Activated naive CD4-positive, alpha-beta T cell treated with anti-CD3 and anti-CD28 coated beads, Interleukin-2, amount 50 U/mL, for 16 hours (primary cell): ENCODE measurements at places on chromosomes 6 and 20.

DNA sequence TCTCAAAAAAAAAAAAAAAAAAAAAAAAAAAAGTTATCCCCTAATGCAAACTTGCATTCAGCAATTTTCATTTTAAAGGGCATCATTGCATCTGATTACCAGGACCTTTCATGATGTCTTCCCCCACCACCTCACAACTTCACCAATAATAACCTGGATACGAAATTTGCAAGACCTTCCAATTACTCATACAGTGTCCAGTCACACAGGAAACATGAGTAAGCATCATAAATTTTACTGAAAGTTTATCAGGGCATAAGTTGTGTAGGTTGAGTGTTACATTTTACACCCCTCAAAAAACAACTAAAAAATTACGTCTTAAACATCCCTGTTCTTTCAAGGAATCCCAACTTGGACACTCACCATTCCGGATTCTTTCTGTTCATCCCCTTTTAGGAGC lies 79.1 kb upstream of the ANKEF1 start:
- DNase-seq: no peak

DNA sequence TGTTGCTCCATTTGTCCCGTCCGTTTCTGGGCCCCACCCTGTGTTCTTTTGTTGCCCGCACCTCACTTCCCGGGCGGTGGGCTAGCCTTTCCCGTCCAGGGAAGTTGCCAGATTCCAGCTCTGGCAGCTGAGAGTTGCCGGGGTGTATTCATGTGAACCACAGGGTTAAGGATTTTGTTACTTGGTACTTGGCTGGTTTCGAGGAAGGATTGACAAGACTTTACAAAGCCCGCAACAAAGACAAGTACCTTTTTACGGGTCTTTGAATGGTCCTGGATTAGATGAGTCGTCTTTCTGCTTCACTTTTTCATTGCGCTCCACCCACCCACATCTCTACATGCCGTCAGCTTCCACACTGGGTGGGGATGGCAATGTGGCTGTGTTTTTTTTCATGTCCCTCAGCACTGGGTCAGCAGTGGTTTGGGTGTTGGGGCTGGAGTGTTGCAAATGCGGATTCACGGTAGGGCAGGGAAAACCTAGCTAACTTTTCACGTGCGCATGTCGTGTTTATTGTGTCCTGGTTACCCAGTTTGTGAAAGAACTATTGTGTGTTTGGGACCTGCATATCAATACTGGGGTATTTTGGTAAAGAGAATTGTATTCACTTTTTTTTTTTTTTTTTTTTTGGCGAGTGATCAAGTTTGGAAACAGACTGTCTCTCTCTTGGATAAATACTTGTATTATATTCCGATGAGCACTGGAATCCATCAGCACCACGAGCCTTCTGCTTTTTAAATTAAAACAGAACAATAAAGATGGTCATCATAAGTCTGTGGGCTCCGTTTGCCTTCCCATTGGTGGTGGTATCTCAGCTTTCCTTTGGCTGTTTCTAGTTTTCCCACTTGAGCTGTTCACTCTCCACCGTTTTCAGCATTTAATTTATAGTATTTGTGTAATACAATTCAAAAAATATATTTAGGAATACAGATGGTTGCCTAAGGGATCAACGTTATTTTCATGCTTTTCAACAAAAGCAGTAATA lies 1.2 kb downstream of the DUSP22 start:
- peak; percentile 51 for DNase-seq

GRCh38 chr20:51431321-51431720 lies 111.2 kb downstream of the NFATC2 start:
- DNase-seq: no peak

DNA sequence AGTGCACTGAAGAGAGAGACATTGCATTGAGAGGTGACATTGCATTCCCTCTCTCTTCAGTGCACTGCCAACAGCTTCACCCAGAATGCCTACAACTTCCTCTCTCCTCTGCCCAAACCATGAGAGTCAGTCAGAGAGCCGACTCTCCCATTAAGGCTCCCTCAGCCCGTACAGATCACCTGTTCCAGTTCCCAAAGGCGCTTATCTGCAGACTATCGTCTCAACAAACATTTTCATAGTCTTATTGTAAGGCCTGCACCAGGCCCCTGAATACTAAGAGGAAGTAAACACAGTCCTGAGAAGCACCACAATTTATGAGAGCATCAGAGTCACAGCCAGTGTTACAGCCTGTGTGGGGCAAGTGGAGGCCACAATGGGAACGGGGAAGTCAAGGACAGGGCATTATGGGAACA lies 53.7 kb downstream of the GFOD1 start:
- DNase-seq: no peak

- no peak for DNase-seq
These were observed 14.6 kb upstream of the AFDN start for GRCh38 chr6:167812088-167812487.

DNA sequence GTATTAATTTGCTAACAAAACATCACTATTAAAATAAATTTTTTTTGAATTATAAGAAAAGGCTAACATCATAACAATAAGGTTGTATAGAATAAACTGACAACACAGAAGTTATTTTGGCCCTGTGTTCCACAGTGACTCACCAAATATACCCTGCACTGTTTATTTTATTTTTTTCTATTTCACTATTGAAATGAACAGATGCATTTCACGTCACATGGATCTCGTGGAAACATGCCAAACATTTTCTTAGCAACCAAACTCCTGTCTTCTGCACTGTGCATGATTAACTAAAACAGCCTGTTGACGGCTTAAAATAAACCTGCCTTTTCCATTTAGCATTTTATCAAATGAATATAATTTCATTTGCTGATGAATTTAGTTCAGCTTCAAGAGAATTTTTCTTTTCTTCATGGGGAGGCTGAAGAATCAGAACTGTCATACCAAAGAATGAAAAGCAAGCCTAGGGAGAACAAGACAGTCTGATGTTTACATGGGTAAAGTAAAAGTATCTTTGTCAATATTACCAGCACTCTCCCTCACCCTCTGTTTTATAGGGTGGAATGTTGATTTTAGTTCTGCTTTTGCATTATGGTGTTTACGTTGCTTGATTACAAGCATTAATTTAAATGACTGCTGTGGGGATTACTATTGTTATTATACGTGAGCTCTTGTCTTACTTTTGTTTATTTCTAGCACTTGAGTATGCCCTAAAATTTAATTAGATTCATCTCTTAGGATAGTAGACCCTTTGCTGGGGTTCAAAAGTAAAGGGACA lies 115.3 kb downstream of the LCA5 start:
- no peak for DNase-seq

GRCh38 chr6:135972150-135972549 lies 120.6 kb downstream of the PDE7B start:
- DNase-seq: no peak

- peak; percentile 69 for DNase-seq
These were observed 348 bp upstream of the AFDN start for GRCh38 chr6:167826230-167826895.

GRCh38 chr20:64161356-64162238 lies 2.7 kb upstream of the MYT1 start:
- peak; percentile 26 for DNase-seq

DNA sequence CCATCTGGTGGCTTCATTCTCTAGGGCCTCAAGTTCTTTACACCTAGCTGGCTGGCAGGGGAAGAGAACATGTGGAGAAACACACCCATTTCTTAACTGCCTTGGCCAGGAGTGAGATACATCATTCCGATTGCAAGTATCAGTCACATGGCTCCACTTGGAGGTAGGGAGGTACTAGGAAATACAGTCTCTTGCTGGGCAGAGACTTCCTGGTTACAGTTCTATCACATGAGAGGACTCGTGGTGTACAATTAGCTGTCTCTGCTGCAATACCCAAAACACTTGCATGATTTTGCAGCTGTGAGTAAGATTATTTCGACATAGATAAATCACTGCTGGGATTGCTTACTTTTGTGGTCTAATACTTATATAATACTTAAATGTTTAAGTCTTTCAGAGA lies 51.1 kb downstream of the GTF2H5 start:
- no peak for DNase-seq

GRCh38 chr20:17852323-17852722 lies 116.3 kb downstream of the SNX5 start:
- DNase-seq: no peak

- peak; percentile 72 for DNase-seq
These were observed at the start of gene OGFR for GRCh38 chr20:62804627-62805154. Gene OGFR (plus strand): TSS chr20:62804835. CDS start chr20:62804860, 25 bp downstream.

DNA sequence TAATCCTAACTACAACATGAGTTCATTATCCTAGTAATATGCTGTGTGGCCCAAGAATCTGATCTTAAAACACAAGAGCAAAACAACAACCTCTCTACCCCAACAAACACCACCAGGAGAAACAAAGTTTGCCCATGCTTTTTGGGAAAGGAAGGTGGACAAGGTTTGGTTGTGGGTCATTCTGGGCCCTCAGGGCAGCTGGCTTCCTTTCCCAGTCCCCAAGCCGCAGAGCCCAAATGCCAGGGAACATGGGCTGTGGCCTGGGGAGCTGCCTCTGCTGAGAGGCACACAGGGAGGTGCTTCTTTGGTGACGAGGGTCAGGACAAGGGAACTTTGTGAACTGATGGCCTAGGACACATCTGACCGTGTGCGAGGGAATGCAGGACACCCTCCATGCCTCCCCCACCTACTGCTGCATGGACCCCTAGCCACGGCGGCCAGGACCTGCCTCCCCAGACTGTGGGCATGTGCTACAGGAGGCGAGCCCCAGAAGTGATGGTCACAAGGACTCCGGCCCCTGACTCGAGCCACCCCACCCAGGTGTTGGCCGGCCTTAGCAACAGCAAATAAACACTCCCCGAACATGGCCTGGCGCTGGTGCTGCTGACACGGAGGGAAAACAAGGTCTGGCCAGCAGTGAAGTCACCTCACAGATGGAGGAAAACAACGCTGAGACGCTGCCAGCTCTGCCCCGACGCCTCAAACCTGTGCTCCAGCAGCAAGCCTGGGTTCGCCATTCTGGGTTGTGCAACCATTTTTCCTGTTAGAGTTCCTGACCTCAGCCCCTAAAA lies 55.6 kb downstream of the RRBP1 start:
- no peak for DNase-seq

- no peak for DNase-seq
These were observed 12.2 kb upstream of the TRPC4AP start for GRCh38 chr20:35104685-35105295.

DNA sequence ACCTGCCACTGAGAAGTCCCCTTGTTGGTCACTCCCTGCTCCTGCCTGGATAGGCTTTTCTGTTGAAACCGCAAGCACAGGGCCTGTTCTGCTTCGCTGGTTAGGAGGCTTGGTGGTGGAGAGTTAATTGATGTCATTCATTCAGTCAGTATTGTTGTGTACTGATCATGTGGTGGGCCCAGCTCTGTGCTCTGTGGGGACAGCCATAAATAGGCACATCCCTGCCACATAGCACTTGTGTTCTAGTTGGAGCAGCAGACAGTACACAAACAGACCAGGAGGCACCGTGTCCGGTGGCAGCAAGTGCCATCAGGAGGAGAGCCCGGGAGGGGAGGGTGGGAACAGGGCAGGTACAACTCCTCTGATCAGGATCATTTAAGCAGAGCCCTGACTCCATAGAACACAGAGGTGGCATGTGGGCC lies 155.2 kb upstream of the INSM1 start:
- DNase-seq: no peak

DNA sequence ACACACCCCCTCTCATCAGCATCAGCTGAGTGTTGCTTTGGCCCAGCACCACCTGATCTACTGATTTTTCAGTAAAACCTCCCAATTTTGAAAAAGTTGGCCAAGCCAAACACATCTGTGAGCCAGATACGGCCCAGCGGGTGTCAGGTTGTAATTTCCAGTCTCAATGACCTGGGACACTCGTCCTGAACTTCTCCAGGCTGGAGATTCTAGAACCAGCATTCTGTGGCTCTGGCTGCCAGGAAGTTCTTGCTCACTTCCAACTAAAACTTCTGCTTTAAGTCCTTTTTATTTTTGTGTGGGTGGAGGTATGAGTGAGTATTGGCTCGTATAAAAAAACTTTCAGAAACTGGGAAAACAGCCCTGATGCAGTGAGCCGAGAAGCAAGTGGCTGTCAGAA lies 5.1 kb downstream of the KIAA1755 start:
- no peak for DNase-seq

DNA sequence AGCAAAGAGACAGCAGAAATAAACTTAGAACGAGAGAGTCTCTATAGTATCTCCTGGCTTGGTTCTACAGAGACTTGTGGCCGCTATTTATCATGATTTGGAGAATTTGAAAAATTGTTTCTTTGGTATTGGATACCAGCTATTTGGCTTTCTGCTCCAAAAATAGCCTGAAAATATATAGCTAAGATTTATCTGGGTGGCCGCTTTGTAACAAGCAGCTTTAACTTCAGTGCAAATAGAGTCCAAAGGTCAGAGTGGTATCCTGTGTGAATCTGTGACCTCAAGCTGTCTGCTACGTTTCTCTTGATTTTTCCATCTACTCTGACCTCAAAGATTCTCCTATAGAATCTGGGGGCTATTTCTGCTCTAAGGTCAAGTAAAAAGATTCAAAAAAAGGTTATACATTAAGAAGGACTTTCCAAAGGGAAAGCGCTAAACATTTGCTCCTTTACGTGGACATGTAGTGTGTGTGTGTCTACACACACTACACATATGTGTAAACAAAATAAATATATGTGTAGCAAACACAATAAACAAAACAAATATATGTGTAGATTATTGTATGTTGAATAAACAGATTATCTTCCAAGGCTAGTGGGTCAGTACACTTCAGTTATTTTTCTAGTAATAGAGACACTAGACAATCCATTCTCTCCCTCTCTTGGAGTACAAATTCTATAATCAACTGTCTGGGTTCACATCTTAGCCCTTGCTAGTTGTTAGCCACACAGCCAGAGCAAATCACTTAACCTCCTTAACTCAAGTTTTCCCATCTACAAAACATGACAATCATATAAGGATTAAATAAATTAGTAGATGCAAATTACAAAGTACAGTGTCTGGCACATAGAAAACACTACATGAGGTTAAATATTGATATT lies 40.8 kb downstream of the CHD6 start:
- no peak for DNase-seq

- no peak for DNase-seq
These were observed 109.7 kb upstream of the GMDS start for GRCh38 chr6:2355150-2355549.

GRCh38 chr6:14046476-14047068 lies 71.0 kb upstream of the CD83 start:
- DNase-seq: peak; percentile 41

DNA sequence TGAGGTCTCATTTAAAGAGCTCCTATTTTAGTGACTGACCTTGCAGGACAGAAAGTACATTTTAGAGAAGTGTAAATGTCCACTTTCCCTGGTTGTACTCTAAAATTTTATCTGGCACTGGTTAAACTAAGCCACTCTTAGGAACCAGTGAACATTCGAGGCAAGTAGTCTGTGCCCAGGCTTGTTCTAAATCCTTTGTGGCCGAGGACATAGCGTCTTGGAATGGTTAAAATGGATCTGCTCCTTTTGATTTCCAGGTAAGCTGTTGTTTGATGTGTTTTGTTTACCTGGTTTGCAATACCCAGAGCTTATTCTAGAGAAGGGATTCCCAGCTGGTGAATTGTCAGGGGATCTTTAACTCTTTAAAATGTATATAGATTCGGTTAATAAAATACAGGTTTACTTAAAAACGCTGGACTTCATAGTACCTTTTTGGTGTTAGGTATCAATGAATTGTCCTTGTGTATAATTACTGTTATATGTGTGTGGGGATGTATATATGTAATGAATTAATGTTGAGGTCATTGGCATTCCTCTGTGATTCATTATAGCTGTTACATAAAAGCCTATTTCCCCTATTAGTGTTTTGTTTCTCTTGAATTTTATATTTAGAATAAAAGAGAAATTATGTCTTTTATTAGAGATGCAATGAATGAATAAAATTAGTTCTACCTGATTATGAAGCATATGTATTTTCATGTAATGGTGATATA lies 15.8 kb downstream of the SNX9 start:
- DNase-seq: no peak

GRCh38 chr6:65524232-65524631 lies 182.8 kb downstream of the EYS start:
- no peak for DNase-seq
